ENCODE measurements at places on chromosomes 3 and 15.

GRCh38 chr15:80984856-80985255, 4.8 kb downstream of the MESD start:
- no peak for DNase-seq

- no peak for DNase-seq
Observed at GRCh38 chr3:98599647-98600411, 6.4 kb upstream of the CPOX start.

DNA sequence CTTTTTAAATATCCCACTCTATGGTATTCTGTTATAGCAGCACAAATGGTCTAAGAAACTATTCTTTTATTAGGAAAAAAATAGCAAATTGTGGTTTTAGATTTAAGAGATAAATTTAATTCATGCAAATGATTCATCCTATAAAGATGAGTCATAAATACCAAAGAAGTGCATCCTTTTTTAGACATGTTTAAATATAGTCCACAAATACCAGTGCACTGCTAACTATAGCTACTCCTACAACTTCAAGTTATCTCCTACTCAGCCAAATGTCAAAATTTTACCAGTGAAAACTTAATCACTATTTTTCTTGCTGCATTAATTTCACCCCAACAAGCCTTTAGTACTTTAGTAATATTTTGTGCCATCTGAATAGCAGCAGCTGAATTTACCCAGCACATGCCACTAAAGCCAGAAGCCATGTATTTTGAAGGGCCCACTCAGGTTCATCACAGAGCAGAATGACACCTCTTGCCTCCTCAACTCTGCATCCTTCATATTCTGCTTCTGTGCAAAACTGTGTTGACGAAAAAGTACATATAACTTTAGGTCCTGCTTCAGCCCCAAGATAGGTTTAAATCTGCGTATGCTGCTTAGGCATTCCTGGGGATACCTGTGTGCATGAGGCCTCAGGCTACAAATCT, 24.9 kb downstream of the CX3CR1 start:
- no peak for DNase-seq

DNA sequence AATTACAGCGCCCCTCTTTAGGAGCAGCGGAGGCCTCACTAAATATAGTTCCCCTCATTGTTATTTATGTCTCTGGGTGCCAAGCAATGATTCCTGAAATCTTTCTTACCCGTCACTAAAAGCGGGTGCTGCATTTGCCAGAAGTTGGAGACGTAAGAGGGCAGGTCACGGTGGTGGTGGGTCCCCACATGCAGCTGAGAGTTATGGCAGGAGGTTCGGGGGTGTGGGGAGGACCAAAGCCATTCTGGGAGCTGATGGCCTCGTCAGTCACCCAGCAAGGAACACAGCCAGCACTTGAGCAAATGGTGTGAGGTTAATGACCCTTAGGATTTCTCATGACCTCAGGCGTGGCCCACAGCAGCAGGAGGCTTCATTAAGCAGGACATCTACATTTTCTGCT, 129.2 kb downstream of the RAB11A start:
- DNase-seq: no peak

GRCh38 chr15:87901926-87902690, 354.4 kb downstream of the NTRK3 start:
- DNase-seq: no peak

DNA sequence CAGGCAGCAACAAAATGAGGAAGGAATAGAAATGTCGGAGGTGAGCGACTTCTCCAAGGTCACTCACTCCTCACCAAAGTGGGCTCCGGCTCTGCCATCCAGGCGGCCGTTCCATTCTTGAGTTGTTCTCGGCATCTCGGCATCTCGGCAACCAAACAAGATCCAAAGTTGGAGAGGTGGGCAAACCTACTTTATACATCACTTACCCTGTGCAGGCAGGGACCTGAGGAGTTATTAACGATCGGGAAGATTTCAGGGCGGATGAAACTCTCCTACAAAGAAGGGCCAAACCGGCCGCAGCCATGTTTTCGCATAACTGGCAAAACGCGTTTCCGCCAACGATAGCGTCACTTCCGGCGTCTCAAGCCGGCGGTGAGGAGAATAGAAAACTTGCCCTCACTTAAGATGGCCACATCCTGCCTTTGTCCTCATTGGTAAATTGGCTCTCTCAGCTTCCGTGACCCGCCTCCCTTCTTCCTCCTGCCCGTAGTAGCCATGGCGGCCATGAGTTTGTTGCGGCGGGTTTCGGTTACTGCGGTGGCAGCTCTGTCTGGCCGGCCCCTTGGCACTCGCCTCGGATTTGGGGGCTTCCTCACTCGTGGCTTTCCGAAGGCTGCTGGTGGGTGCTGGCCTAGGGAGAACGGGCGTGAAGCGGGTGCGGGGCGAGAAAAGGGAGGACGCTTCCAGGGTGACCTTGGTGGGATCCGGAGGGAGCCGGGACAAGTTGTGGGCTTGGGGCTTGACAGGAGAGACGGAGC, at the start of the genes MRPL47 and NDUFB5:
MRPL47 (minus strand) TSS at position 318 of the 758 bp plus-strand sequence; CDS start at position 304, 14 bp downstream.
NDUFB5 (plus strand) TSS at position 474 of the 758 bp plus-strand sequence; CDS start at position 496, 22 bp downstream.
- DNase-seq: peak; percentile 95
